Fibroblast of skin of right biceps (primary cell): ENCODE measurements at places on chromosomes 16 and 17.

DNA sequence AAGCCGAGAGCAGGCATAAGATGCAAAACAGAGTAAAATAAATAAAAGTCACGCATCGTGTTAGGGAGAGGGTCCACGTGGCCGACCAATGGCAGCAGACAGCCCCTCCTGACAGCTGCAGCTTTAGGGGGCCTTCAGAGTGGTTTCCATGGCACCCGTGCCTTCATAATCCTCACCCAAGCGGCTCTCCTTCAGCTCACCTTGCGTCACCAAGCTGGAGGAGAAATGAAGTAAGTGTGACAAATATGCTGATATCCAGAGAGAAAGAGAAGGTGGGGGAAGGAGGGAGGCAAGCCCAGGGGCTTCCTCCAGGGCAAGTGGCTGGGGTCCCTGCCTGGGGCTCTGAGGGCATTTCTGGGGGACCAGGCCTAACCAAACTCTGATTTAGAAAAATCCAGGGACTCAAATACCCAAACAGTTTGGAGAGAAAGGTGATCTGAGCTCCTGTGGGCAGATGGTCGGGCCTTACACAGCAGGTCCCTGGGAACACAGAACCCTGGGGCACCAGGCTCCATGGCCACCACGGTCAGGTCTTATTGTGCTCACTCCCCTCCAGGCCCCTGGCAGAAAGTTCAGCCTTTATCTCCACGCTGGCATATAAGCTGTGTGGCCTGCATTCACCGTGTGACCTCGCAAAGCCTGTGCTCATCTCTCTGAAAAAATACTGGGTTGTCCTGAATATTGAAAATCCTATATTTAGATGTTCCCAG is 80.7 kb upstream of the TNRC6C start:
- no peak for DNase-seq

GRCh38 chr17:289409-289808 is 63.2 kb downstream of the RPH3AL start:
- DNase-seq: no peak

- DNase-seq: no peak
Measured at GRCh38 chr16:1575578-1575977, 36.3 kb downstream of the IFT140 start.

GRCh38 chr17:7589891-7590691 is at the start of gene SOX15:
Gene SOX15, minus strand, starts transcription at chr17:7590094. Its CDS starts 418 bp downstream, at chr17:7589676.
- DNase-seq: no peak

- no peak for DNase-seq
Measured at GRCh38 chr16:84047206-84047605, 4.6 kb upstream of the SLC38A8 start.

GRCh38 chr16:84198401-84198800 is 7.4 kb downstream of the ADAD2 start:
- peak; percentile 51 for DNase-seq

- DNase-seq: peak; percentile 93
Measured at GRCh38 chr17:59423137-59423724, 91.8 kb downstream of the YPEL2 start.

GRCh38 chr16:48680881-48681280 is 70.9 kb upstream of the N4BP1 start:
- no peak for DNase-seq

GRCh38 chr17:1228781-1229348 is 41.4 kb upstream of the BHLHA9 start:
- no peak for DNase-seq

DNA sequence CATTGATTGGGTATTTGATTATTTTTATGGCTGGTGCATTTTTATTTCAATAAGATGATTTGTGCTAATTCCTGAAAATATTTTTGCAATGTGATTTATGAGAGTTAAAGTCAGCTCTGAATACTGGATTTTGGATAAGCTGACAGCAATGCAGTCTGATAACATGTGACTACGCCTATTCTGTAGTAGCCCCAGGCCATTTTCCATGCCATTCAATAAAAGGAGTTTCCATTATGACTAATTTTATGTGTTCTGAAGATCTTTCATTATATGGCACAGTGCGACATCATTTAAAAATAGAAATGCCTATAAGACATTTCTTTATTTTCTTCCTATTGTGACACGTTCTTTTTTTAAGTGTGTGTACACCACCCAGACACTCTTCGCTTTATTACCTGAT is 46.3 kb downstream of the KCNJ2 start:
- DNase-seq: no peak

- peak; percentile 42 for DNase-seq
Measured at GRCh38 chr17:74842599-74843351, 16.9 kb downstream of the GRIN2C start.

DNA sequence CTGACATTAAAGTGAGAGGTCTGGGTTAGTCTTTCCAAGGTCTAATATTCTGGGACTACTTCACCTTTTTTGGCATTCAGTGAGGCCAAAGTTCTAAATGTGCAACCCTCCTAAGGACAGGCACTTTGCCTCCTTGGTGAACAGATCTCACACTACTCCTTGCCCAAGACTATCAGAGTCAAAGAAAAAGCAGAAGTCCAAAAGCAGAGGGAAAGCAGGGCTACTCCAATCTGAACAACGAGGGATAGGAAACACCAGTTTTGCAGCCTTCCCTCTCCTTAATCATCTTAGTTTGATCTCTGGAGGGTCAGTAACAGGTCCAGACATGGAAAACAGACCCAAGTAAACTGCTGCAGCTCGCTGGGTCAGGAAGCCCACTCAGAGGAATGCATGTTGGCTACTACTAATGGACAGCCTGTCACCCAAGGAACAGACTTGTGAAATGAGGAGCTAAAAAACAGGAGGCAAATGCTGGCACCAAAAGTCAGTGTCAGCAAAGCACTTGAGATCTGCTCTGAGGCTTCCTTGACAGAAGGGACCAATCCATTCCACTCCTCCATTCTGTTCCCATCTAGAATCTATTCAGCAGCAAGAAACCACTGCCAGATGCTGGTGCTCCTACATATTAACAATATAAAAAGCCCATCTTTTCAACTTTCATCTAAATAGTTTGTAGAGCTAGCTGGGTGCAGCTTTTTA is 29.9 kb downstream of the DCUN1D3 start:
- no peak for DNase-seq

- DNase-seq: no peak
Measured at GRCh38 chr17:65058593-65058992, 2.1 kb upstream of the GNA13 start.

DNA sequence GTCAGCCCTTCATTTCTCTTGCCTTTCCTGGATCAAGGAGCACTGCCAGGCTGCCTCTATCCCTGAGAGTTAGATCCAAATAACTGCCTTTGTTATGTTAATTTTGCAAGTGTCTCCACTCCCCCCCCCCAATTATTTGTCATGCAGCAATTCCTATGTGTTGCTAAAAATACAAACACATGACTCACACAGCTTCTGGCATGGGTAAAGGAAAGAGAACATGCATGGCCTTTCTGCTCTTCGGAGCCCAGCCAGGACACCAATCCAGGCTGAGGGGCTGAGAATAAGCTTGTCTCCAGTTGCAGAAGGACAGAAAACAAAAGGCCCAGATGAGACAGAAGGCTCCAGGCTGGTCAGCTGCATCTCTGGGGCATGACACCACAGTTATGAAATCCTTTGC is 148.0 kb upstream of the TNRC6C start:
- peak; percentile 62 for DNase-seq

GRCh38 chr16:83674931-83675535 is 132.7 kb upstream of the HSBP1 start:
- peak; percentile 59 for DNase-seq

- DNase-seq: no peak
Measured at GRCh38 chr16:27740496-27741201, 190.7 kb downstream of the KATNIP start.

DNA sequence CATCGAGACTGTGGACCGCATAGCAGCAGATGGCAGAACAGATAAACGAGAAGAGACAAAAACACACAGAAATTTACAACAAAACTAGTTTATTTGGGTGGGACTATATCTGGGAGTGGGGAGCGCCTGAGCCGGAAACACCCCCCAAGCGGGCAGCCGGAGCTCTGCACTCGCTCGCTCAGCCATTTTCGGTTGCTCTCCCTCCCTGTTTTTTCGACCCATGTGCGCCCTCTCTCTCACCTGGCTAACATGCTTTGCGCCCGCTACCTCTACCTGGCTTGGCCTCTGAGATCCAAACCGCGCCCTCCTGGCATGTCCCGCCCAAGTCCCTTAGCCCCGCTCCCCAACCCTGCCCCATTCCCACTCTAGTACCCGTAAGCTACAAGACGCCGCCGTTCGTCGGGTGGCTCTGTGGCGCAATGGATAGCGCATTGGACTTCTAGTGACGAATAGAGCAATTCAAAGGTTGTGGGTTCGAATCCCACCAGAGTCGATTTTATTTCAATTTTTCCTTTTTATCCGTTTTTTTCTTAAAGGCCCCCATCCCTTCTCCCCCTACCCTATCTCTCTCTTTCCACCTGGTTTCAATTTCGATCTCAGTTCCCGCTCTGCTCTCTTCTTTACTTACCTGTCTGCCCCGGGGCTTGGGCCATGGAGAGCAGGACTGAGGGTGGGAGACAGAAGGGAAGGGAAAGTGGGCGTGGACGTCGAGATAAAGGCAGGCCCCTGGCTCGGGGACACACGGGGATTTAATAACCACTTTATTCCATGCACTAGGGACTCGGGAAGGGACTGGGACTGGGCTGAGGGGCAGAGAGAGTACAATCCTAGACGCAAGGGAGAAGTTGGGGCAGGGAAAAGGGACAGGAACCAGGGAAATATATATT is 2.4 kb upstream of the ALOXE3 start:
- DNase-seq: peak; percentile 82

DNA sequence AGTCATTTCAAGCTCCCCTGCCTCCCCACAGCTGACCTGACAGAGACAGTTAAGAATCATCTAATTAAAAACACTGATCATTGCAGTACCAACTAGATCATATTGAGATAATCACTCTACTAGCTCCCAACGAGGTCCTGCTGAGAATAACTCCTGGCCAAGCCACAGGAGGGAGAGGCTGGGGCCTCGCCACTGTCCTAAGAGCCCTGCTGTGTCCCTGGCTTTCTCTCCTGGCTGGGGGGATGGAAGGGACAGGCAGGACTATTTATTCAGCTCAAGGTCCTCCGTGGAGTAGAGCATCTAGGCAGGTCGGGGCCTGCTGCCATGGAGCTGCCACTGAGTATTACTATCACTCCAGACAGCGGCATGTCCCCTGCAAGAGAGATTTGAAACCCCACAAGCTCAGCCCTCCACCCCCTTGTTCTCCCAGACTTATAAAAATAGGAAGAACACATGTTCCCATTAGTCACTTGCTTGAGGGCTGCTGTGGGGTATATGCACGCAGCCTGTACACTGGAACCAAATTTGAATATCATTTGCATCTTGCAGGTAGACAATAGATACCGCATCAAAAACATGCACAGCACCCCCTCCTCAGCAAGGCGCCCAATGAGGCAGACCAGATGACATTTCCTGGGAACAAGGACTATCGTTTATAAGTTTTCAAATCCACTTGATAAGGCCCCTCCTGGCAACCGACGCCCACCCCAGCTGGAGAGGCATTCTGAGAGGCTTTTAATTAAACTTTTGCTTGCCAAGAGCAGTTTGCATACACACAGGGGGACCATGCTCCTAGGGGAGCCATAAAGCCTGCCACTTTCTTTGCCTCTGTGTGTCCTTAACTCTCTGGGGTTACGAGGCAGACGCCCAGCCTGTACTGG is 385.2 kb upstream of the ZFHX3 start:
- no peak for DNase-seq

DNA sequence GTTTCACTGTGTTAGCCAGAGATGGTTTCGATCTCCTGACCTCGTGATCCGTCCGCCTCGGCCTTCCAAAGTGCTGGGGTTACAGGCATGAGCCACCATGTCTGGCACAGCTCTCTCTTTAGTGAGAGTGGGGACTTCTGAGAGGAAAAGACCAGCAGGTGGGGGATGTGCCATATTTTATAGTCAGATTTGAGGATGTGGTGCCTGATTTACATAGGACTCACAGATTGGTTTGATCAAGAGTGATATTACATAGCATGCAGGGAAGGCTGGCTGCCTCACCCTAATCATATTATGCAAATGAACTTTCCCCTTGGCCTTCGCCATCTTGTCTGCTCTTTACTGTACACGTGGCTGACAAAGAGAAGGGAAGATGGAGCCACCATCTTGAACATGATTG is 28.1 kb upstream of the MAPK3 start:
- no peak for DNase-seq

GRCh38 chr16:65142276-65142675 is 20.4 kb upstream of the CDH11 start:
- DNase-seq: no peak

DNA sequence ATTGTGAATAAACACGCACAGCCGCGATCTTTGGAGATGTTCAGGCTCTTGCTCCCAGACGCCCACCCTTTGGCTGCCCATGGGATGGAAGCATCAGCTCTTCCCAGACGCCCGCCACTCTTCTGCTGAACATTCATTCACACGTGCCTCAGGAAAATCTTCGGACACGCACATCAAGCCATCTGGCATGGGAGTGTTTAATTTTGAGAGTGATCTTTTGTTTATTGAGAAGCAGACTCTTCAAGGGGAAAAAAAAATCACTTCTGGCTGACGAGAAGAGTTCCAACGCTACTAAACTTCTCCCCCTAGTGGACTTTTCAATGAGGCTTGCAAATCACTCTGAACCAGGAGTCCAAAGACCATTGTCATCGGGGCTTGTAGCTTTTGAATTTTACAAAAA is 62.0 kb upstream of the NUDT7 start:
- peak; percentile 45 for DNase-seq

DNA sequence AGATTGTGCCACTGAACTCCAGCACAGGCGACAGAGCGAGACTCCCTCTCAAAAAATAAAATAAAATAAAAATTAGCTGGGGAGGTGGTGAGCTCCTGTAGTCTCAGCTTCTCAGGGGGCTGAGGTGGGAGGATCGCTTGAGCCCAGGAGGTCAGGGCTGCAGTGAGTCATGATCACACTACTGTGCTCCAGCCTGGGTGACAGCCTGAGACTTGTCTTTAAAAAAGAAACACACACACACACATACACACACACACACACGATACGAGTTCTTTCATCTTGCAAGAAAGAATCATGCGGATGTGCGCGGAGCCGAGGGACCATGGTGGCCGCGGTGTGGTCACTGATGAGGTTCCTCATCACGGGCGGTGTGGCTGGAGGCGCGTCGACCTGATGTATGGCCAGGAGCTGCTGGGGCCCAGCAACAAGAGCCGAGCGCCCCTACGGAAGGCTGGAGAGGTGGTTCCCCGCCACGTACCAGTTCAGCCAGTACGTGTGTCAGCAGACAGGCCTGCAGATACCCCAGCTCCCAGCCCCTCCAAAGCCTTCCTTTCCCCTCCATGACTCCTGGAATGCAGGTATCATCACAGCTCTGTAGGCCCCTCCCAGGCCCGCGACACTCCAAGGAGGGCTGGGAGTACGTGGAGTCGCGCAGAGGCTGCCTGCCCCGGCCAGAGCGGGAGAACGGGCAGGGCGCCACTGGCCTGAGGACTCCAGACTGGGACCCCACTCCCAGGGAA is 20.7 kb downstream of the NXN start:
- no peak for DNase-seq

GRCh38 chr17:75514919-75515495 is 330 bp downstream of the CASKIN2 start:
- no peak for DNase-seq

DNA sequence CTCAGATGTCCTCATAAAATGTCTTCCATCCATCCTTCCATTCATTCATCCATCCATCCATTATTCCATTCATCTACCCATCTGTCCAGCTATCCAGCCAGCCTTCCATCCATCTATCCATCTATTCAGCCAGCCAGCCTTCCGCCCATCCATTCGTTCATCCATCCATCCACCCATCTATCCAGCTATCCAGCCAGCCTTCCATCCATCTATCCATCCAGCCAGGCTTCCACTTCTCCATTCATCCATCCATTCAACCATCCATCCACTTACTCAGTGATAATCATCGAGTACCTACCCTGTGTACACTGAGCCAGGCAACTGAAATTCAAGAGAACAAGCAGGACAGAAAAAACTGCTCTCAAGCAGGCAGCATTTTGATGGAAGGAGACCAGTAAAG is 4.6 kb upstream of the CCDC182 start:
- no peak for DNase-seq
